ENCODE measurements at places on chromosomes 4 and X.
A peak's percentile ranks its signal among the peaks of the same experiment; 100 is the strongest.

- ATAC-seq, result no peak
These were observed 239.0 kb downstream of the PDGFC start for GRCh38 chr4:156732634-156733033.

DNA sequence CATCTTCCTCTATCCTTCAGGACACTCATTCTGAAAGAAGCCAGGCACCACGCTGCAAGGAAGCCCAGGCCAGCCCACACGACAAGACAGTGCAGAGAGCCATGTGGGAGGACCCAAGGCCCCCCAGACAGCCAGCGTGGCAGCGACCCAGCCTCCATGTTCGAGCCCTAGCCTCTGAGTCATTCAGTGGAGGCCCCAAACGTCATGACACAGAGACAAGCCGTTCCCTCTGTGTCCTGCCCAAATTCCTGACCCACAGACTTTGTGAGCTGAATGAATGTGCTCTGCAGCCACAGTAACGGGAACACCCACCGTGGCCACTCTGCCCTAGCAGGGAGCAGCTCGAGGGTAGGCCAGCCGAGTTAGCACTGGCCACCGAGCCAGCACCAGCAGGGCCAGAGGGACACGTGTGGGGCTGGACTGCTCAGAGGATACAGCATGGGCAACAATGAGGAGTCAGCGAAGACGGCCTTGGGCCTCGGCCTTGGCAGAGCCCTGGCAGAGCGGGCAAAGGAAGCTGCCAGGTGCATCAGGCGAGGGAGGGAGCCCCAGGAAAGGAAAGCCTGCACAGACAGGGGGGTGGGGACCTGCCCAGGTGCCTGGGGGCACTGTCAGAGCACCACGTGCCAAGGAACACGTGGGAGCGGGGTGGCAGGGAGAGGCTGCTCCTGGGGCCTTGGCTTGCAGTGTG, 8.6 kb downstream of the BLOC1S4 start:
- ATAC-seq, result no peak

DNA sequence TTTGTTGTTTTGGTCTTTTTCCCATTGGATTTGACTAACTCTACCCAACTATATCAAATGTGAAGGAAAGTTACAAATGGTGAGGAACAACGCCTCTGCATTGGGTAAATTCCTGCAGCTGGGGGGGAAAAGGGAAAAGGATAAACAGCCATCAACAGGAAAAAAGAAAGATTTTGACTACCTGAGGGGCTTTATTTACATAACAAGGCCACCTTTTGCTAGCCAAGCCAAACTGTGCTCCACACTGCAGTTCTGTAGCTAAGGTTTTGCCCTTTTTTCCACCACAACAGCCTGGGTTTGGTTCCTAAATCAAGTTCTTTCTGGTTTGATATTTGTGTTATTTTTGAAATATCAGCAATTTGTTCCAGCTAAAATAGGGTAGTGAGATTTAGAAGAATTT, 40.8 kb downstream of the RHOXF2B start:
- ATAC-seq, result no peak

GRCh38 chr4:108730579-108730978, 32.3 kb downstream of the ETNPPL start:
- ATAC-seq, result no peak

DNA sequence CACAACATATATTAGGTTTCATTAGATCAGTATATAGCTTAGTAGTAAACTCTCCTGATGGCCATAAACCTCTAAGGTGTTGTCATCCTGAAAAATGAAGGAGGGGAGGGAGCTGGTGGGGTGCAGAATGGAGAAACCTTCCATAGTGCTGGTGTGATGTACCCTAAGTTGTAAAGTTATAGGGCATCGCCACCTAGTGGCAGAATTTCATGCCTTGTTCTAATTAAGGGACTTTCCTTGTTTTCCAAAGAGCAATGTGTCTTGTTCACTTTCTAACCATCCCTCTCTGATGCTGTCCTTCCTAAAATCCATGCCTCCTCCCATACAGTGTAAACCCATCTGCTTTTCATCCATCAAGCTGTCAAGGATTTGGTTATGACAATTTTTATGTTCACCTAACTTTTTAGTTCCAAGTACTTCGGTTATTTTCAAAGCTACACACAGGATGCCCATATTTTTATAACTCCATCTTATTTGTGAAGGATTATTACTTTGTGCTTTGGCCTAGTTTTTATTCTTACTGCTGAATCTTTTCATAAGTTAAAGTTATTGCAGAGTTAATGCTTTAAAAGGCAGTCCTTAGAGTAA, 4.5 kb downstream of the NBDY start:
- ATAC-seq, result peak; percentile 39

GRCh38 chrX:95059909-95060308, 1385.9 kb downstream of the FAM133A start:
- ATAC-seq, result no peak

DNA sequence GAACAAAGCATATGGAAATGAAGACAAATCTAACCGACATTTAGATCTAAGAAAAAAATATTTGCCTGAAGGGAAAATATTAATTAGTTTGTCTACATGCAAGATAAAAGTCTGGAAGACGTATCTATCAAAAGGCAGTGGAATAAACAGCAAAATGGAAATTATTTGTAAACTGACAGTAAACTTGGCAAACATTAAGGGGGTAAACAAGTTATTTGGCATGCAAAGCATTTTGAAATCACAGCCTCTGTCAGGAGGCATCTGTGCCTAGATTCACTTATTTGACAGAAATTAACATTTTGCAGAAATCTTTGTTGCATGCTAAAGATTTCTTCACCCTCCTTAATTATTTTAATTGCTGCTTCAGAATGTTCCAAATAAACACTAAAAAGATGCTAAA, 1065.8 kb upstream of the POU3F4 start:
- no peak for ATAC-seq

- no peak for ATAC-seq
These were observed 105.3 kb upstream of the SPRY1 start for GRCh38 chr4:123291329-123291728.

DNA sequence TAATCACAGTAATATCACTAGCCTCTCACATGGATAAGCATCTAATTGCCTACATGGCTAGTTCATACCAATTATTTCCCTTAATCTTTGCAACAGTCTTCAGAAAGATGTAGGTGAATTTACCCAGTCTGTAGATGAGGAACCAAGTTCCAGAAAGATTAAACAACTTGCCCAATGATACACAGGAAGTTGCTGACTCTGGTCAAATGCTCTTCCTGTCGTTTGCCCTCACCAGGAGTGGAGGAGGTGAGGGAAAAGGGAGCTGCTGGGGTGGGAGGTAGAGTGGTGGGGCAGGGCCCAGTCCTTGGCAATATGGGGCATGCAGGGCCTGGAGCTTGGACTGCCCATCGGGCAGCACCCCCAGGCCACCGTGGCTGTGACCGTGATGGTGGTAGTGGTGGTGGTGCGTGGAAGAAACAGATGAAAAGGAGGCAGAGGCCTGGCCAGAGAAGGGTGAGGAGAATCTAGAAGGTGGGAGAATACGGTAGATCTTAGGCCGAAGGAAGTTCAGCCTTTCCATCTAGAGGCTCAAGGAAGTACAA, 2.3 kb upstream of the KDM5C start:
- no peak for ATAC-seq
